ENCODE measurements at places on chromosomes 12 and 14.

- H3K27ac ChIP-seq = no peak overlapping the region
- H3K27me3 ChIP-seq = peaks cover 5% of the 10 kb centered on the region
- no peaks in the 10 kb centered on the region for H3K36me3 ChIP-seq
- no peak for DNase-seq
- no peaks in the 10 kb centered on the region for H3K4me1 ChIP-seq
- H3K4me3 ChIP-seq = no peak overlapping the region
These were observed 1121.6 kb upstream of the TMEM132C start for GRCh38 chr12:127145241-127145928.

DNA sequence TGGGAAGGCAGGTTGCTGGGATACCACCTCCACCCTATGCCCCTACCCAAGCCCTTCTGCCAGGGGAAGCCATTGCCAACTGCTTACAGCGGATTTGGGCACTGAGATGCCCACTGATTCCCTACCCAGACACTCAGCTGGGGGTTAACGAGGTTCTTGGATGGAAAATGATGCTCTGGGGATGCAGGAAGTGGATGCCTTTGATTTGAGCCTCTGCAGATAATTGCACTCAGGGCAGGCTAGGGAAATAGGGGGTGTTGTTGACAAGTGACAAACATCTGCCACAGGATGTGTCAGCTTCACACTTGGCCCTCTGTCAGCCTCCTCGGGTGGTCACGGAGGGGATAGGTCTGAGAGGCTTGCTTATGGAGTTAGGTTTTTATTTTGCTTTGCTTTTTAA lies 57.4 kb downstream of the RPH3A start:
- H3K4me3 ChIP-seq = no peak overlapping the region
- no peaks in the 10 kb centered on the region for H3K36me3 ChIP-seq
- no peaks in the 10 kb centered on the region for H3K4me1 ChIP-seq

DNA sequence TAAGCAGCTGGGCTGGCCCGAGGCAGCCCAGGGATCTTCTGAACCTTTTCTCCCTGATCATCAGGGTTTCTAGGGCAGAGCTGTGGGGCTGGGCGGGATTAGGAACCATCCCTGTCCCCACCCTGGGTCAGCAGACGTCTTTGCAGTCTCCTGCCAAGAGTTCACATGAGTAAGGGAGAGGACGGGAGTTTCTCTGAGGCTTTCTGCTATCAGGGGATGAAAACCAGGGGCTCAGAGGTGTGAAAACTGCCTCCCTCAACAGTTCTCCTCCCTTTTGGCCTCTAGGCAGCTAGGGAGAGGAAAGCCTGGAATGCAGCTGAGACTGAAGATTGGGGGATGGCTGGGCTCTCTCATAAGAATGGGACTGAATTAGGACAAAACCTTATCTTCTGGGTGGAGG lies 7.9 kb downstream of the ZNF385A start:
- no peak overlapping the region for H3K27ac ChIP-seq
- H3K4me3 ChIP-seq = no peak overlapping the region
- no peak for DNase-seq
- peaks cover 36% of the 10 kb centered on the region for H3K4me1 ChIP-seq
- peaks cover 14% of the 10 kb centered on the region for H3K36me3 ChIP-seq

- H3K36me3 ChIP-seq = no peaks in the 10 kb centered on the region
- no peaks in the 10 kb centered on the region for H3K27me3 ChIP-seq
- H3K4me3 ChIP-seq = no peak overlapping the region
- peaks cover 31% of the 10 kb centered on the region for H3K4me1 ChIP-seq
- DNase-seq = no peak
- H3K27ac ChIP-seq = no peak overlapping the region
These were observed 54.5 kb upstream of the PRICKLE1 start for GRCh38 chr12:42643881-42644579.

GRCh38 chr12:115456946-115457689 lies 773.1 kb upstream of the TBX3 start:
- H3K27me3 ChIP-seq = no peaks in the 10 kb centered on the region
- H3K4me1 ChIP-seq = peaks cover 38% of the 10 kb centered on the region
- H3K27ac ChIP-seq = peak overlapping the region; percentile 61
- H3K4me3 ChIP-seq = no peak overlapping the region

- peaks cover 12% of the 10 kb centered on the region for H3K4me1 ChIP-seq
- H3K27me3 ChIP-seq = no peaks in the 10 kb centered on the region
- no peak for DNase-seq
- no peak overlapping the region for H3K27ac ChIP-seq
- no peak overlapping the region for H3K4me3 ChIP-seq
- H3K36me3 ChIP-seq = no peaks in the 10 kb centered on the region
These were observed 17.9 kb upstream of the RAB3IP start for GRCh38 chr12:69720750-69721149.

DNA sequence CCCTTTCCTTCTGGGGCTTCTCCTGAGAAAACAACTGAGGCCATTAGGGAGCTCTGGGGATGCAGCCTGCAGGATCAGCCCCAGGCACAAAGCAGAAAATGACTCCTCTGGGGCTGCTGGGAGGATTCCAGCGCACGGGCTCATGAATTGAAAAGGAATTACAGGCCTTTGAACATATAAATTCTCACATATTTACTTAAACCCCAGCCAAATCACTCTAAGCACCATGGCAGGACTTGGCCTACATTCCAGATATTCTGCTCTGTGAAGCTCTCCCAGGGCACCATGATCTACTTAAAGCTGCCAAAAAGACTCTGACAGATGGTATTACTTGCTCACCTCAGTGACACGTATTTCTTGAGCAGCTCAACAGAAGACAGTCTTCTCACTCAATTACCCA lies 87.2 kb downstream of the ZFC3H1 start:
- H3K27ac ChIP-seq = no peak overlapping the region
- H3K4me1 ChIP-seq = peaks cover 24% of the 10 kb centered on the region
- H3K36me3 ChIP-seq = no peaks in the 10 kb centered on the region
- no peak for DNase-seq

DNA sequence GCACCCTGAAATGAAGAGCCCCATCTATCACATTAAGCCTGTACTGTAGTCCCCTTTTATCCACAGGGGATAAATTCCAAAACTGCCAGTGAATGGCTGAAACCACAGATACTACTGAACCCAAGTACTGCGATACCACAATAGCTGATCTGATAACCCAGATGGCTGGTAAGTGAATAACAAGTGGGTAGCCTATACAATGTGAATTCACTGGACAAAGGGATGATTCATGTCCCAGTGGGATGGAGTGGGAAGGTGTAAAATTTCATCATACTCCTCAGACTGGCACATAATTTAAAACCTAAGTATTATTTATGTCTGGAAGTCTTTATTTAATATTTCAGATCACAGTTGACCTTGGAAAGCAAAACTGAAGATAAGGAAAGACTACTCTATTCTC lies 201.3 kb downstream of the GPHN start:
- DNase-seq = no peak
- H3K27ac ChIP-seq = no peak overlapping the region
- H3K27me3 ChIP-seq = no peaks in the 10 kb centered on the region
- H3K36me3 ChIP-seq = peaks cover 18% of the 10 kb centered on the region
- H3K4me1 ChIP-seq = no peaks in the 10 kb centered on the region
- no peak overlapping the region for H3K4me3 ChIP-seq

- H3K4me3 ChIP-seq = no peak overlapping the region
- H3K36me3 ChIP-seq = peaks cover 82% of the 10 kb centered on the region
- no peak for DNase-seq
- H3K27me3 ChIP-seq = no peaks in the 10 kb centered on the region
- no peaks in the 10 kb centered on the region for H3K4me1 ChIP-seq
These were observed 84.8 kb downstream of the PLBD1 start for GRCh38 chr12:14482886-14483285.

- H3K36me3 ChIP-seq = no peaks in the 10 kb centered on the region
- peak overlapping the region; percentile 30 for H3K27ac ChIP-seq
- no peaks in the 10 kb centered on the region for H3K27me3 ChIP-seq
- DNase-seq = no peak
- H3K4me3 ChIP-seq = no peak overlapping the region
These were observed 133.3 kb downstream of the DACT1 start for GRCh38 chr14:58771016-58771415.

- H3K4me3 ChIP-seq = no peak overlapping the region
- H3K27ac ChIP-seq = no peak overlapping the region
- DNase-seq = no peak
- peaks cover 42% of the 10 kb centered on the region for H3K4me1 ChIP-seq
- no peaks in the 10 kb centered on the region for H3K27me3 ChIP-seq
These were observed 116.5 kb downstream of the MGAT4C start for GRCh38 chr12:86139671-86140070.

GRCh38 chr14:35553808-35554207 lies 19.8 kb downstream of the INSM2 start:
- DNase-seq = no peak
- H3K27ac ChIP-seq = no peak overlapping the region
- peaks cover 2% of the 10 kb centered on the region for H3K36me3 ChIP-seq

DNA sequence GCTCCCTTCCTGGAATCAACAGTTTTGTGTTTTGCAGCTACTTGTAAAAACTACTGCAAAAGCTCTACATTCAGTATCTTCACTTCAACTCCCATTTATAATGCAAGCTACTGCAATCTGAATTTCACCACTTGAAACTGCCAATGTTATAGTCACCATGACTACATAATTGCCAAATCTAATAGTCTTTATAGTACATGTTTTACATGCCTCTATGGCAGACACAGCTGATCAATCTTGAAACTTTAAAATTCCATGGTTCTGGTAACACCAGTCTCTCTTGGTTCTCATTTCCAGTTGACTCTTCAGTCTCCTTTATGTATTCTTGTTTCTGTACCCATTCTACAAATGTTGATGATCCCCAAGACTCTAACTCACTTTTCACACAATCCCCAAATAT lies 185.9 kb downstream of the MED13L start:
- H3K27ac ChIP-seq = no peak overlapping the region
- DNase-seq = no peak
- H3K36me3 ChIP-seq = peaks cover 15% of the 10 kb centered on the region
- H3K4me1 ChIP-seq = peaks cover 16% of the 10 kb centered on the region

DNA sequence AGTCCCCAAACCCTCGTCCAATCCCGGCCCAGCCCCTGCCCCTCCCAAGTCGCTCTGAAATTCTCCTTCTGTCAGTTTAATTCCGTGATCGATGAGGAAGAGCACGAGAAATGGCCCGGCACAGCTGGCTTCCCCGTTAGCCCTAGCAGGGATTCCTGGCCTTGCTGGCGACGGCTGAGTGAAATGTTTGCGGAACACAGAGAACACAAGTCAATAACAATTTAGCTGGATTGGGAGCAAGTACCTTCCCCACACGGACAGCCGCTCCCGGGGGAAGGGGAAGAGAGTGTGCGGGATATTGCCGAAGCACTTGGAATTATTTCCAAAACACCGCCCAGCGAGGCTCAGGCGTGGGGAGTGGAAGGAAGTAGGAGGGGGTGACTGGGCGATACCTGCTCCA lies 134.6 kb downstream of the RBM19 start:
- H3K27ac ChIP-seq = no peak overlapping the region
- H3K36me3 ChIP-seq = no peaks in the 10 kb centered on the region
- H3K4me3 ChIP-seq = no peak overlapping the region
- no peaks in the 10 kb centered on the region for H3K27me3 ChIP-seq
- no peak for DNase-seq

- no peaks in the 10 kb centered on the region for H3K27me3 ChIP-seq
- peaks cover 6% of the 10 kb centered on the region for H3K36me3 ChIP-seq
- peaks cover 34% of the 10 kb centered on the region for H3K4me1 ChIP-seq
- no peak for DNase-seq
- H3K4me3 ChIP-seq = peak overlapping the region; percentile 84
These were observed 1.1 kb downstream of the ANO6 start for GRCh38 chr12:45216983-45217485.

GRCh38 chr12:27206801-27207502 lies 37.1 kb upstream of the STK38L start:
- H3K27me3 ChIP-seq = no peaks in the 10 kb centered on the region
- no peak for DNase-seq
- no peak overlapping the region for H3K27ac ChIP-seq
- H3K36me3 ChIP-seq = no peaks in the 10 kb centered on the region
- H3K4me3 ChIP-seq = no peak overlapping the region

- peak overlapping the region; percentile 58 for H3K27ac ChIP-seq
- H3K36me3 ChIP-seq = no peaks in the 10 kb centered on the region
- no peaks in the 10 kb centered on the region for H3K27me3 ChIP-seq
- no peak for DNase-seq
- no peak overlapping the region for H3K4me3 ChIP-seq
- H3K4me1 ChIP-seq = peaks cover 12% of the 10 kb centered on the region
These were observed 273.9 kb upstream of the RTL1 start for GRCh38 chr14:101177301-101177971.

DNA sequence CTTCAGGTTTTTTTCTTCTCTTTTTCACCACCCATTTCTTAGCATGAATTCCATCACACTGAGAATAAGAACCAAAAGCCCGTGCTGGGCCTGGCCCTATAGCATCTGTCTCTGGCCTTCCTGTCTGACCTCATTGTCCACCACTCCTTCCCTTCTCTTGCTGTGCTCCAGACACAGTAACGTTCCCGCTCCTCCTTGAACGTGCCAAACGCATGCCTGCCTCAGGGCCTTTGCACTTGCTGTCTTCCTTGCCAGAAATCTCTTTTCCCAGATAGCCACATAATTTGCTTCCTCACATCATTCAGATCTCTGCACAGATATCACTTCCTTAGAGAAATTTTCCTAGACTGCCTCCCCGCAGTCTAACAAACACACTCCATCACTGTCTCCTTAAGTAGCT lies 119.6 kb upstream of the CPSF6 start:
- H3K27me3 ChIP-seq = peaks cover 3% of the 10 kb centered on the region
- no peak overlapping the region for H3K4me3 ChIP-seq
- no peaks in the 10 kb centered on the region for H3K36me3 ChIP-seq
- no peaks in the 10 kb centered on the region for H3K4me1 ChIP-seq

- no peaks in the 10 kb centered on the region for H3K27me3 ChIP-seq
- H3K4me3 ChIP-seq = no peak overlapping the region
- no peak overlapping the region for H3K27ac ChIP-seq
- peaks cover 5% of the 10 kb centered on the region for H3K4me1 ChIP-seq
- H3K36me3 ChIP-seq = peaks cover 8% of the 10 kb centered on the region
- DNase-seq = no peak
These were observed 623.3 kb downstream of the C12orf50 start for GRCh38 chr12:87405918-87406317.

GRCh38 chr12:109946505-109946904 lies 46.4 kb downstream of the TCHP start:
- DNase-seq = no peak
- H3K4me1 ChIP-seq = peaks cover 22% of the 10 kb centered on the region
- H3K4me3 ChIP-seq = no peak overlapping the region
- H3K36me3 ChIP-seq = peaks cover 18% of the 10 kb centered on the region
- no peaks in the 10 kb centered on the region for H3K27me3 ChIP-seq

GRCh38 chr14:75628816-75629215 lies 31.9 kb downstream of the ERG28 start:
- no peaks in the 10 kb centered on the region for H3K27me3 ChIP-seq
- peaks cover 2% of the 10 kb centered on the region for H3K36me3 ChIP-seq
- DNase-seq = no peak
- no peak overlapping the region for H3K27ac ChIP-seq
- peaks cover 2% of the 10 kb centered on the region for H3K4me1 ChIP-seq

DNA sequence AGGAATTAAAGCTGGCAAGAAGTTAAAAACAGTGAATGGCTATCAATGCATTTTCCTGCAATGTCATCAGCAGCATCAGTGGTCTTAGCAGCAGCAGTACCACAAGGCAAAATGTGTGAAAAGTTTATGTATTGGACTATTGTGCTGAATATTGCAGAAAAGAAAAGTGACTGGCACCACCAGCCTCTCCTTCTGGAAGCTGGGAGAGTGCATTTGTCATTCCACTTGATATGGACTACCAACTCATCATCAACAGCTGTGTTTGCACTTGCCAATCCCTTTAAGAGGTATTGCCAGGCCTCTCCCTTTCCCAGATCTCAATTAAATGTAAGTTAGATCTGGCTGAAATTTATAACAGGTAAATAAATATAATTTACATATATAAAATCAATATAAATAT lies 151.0 kb upstream of the GZMB start:
- H3K4me1 ChIP-seq = peaks cover 13% of the 10 kb centered on the region
- no peaks in the 10 kb centered on the region for H3K36me3 ChIP-seq
- DNase-seq = no peak
- H3K27ac ChIP-seq = no peak overlapping the region
- H3K27me3 ChIP-seq = peaks cover 6% of the 10 kb centered on the region
